ENCODE measurements at places on chromosomes 3 and 15.

DNA sequence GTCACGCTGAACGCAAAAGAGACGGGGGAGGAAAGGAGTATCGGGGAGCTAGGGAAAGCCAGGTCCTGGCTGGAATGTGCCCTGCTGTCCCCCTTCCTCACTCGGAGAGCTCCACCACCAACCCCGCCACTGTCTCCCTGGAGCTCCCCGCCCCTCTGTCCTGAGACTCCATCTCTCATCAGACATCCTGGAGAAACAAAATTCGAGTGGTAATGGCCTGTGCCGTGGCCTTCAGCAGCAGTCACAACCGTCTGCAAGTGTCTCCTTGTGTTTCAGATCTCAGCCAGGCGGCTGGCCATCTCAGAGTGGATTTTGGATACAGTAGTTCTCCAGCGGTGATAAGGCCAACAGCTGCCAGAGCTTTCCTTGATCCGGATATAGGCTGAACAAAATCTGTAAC lies 76.9 kb downstream of the OCA2 start:
- no peak for DNase-seq

DNA sequence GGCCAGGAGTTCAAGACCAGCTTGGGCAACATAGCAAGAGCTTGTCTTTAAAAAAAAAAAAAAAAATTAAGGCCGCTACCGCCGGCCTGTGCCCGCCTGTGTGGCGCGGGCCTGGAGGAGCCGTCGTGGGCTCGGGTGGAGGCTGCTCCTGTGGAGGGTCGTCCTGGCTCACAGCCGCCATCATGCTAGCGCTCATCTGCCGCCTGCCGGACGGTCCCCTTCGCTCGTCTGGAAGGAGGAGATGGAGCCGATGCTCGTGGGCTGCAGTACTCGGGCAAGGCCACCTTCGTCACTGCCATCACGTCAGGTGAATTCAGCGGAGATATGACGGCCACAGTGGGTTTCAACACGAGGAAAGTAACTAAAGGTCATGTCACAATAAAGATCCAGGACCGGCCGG lies 37.4 kb downstream of the TFRC start:
- no peak for DNase-seq

- DNase-seq: no peak
Observed at GRCh38 chr3:31503456-31503855, 29.3 kb upstream of the STT3B start.

DNA sequence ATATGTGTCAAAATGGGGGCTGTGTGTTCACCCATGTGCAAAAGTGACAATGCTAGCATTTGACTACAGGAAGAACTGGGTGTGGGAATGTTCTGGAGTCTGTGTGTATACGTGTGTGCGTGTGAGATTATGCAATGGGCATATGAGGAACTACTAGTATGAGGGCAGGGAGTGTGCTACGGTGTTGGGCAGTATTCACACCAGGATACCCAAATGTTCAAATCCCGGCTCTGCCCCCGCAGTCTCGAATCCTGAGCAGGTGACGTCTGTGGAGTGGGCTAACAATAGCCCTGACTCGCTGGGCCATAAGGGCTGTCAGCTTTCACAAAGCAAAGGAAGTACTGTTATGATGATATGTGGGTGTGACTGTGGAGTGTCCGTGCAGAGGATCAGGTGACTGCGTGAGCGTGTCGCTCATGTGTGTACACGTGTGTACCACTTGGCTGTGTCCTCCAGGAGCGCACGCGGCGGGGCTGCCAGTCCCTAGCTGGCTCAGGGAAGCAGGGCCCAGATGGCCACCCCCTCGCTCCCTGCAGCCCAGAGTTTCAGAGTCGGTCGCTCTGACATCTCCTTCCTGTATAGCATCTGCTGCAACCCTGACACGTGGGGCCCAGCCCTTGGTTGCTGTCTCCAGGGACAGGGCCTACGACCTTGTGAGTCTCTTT lies 27.2 kb downstream of the IQSEC1 start:
- no peak for DNase-seq

- no peak for DNase-seq
Observed at GRCh38 chr3:111366515-111366914, 175.5 kb upstream of the CD96 start.

DNA sequence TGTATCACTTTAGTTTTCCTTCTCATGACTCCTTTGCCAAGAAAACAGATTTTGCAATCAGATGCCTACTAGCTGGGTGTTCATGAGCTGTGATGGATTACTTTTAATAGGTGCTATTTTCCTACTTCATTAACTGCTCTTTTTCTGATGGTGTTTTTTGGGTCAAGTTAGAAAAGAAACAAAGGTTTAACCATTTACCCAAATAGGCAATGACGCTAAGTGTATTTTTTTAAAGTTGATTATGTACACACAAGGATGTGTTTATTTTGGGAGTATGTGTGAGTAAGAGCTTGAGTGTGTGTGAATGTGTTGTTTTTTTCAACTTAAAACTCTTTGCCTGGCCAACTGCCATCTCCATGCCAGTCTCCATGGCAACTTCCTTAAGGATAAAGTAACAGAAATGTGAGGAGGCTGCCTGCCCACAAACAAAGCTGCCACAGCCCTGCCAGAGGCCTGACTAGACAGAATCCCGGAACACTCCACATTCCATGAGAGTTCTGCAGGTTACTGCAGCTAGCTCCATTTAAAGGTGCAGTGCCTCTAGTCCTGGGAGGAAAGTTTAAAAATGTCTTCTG lies 215.6 kb upstream of the RBMS3 start:
- DNase-seq: no peak

Measured in stimulated activated CD4-positive, alpha-beta T cell treated with anti-CD3 and anti-CD28 coated beads, Interleukin-2, amount 100 ng/mL, for 24 hours (primary cell).